ENCODE measurements at places on chromosomes 5 and 9.

- peak; percentile 0 for DNase-seq
Observed at GRCh38 chr5:154273028-154273617, 82.6 kb downstream of the GALNT10 start.

- no peak for DNase-seq
Observed at GRCh38 chr9:131481441-131482342, 21.0 kb upstream of the POMT1 start.

DNA sequence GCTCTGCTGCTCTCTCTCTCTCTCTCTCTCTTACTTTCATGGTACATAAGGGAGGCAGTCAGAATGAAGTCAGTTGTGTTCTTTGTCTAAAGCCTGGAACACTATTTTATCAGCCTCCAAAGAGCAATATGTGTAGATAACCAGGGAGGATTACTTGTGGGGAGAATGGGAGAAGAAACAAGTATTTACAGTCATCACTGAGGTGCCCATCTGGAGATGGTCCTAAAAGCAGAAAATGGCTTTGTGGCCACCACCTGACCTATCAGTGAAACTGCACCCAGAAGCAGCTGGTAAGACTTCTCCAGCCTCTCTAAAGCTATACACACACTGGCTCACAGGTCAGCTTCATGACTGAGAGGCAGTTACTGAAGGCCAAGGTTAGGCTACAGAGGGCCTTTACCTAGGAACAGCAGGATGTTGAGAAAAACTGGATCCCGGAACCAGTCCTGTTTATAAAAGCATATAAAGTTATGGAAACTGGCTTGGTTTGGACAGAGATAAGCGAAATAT, 75.1 kb downstream of the MRPS27 start:
- DNase-seq, result no peak

DNA sequence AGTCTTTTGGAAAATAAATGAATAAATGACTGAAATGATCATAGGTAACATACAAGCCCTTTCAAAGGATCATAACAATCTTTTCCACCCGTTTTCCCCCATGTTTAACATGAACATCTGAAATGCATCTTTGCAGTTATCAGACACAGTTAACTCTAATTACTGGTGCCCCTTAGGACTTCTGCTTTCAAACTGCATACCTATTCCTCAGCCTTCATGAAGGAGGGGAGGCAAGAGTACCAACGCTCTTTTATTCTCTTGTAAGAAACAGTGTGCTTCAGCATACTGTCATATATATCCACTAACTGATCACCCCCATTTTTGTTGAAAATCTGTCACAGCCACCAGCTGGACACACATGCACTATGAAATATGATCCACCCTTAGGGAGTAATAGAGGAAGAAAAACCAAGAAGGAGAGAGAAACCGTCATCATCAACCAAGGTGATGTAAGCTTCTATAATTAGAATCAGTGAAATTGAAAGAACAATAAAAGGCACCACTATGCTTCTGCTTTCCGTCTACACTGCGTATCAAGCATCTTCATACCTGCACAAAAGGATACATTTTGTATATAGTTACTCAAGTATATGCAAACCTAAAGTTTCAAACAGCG, 98.7 kb downstream of the RAPGEF6 start:
- no peak for DNase-seq

- no peak for DNase-seq
Observed at GRCh38 chr9:35162605-35163315, 951 bp downstream of the UNC13B start.

DNA sequence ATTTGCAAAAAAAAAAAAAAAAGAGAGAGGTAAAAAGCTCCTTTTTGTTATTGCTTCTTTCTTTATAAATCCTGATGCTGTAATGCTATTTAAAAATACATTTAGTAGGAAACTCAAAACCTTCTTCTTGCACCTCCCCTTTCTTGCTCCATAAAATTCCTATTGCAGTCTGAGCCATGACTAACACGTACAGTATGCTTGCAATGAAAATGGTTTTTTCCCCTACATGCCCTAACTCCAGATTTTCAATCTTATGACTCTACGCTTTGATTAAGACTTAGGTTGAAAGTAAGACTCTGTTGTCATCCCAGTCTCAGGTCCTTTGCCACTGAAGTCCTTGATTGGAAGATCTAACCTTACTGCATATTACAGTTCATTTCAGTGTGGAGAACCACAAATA, 23.9 kb downstream of the FGF10 start:
- DNase-seq, result no peak

DNA sequence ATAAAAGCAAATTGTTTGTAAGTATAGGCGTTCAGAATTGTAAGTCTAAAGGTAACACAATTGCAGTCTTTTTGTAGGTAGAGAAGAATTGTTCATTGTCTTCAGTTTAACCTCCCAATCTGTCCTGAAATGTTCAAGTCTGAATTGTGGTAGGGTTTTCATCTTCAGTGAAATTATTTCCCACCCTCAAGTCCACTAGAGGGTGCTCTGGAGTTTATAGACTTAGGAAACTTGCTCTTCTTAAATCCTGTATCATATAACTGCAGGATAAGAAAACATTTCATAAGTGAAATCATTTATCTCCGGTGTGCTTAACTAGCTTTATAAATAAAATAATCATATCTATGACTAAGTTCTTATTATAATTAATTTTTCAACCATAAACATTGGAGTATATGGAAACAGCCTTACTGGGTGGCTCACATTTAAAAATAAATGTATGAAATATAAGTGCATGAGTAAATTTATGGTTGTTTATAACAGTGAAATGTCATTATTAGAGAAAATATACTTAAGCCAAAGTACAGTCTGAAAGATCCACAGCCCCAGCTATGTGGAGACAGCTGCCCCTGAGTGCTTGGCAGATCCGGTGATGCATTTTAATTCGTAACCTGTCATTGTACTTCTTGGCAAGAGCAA, 182.4 kb upstream of the OTULINL start:
- DNase-seq, result no peak

DNA sequence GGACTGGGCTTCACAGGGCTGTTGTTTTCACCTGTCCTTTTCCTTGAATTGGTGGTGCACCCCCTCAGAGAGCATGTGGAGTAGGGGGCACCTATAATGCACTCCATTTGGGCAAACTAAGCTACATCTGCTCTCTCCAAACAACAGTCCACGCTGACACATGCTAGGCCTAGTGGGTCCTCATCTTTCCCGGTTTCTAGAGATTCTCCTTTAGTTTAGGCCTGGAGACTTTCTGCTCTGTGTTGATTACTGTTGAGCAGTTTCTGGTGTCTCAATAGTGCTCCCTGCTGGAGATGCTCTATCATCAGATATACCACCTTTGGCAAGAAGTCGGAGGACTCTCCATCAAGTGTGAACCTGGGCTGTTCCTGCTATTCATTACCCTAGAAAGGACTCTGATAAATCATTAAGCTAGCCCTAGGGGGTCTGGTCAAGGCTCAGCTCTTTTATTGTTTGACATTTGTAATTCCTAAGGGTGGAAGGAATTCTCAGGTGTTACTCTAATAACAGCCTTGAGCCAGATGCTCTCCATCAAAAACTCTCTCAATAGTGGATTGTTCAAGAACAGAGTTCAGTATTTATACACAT, 64.0 kb upstream of the FYB1 start:
- DNase-seq, result peak; percentile 27

DNA sequence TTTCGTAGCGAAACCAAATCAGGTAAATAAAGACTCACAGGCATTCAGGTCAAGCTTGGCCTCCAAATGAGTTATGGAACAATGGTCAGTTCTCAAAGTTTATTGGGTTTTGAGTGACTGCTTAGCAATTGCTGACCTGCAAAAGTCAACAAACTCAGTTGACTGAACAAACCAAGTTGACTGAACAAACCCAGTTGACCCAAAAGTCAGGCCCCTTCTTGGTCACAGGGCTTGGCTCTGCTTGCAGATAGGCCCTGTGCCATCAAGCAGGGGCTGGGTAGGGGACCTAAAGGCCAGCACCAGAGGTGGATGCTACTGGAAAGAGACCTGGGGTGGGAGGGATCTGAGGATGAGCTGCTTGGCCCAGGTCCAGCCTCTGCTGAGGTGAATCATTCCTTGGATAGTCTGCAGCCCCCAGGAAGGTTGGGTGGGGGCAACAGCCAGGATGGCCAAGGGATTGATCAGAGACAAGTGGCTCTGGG, 64.6 kb downstream of the GADD45G start:
- DNase-seq, result no peak
